ENCODE measurements at places on chromosomes 7 and 10.

GRCh38 chr7:132575982-132576720, at the start of gene PLXNA4:
TSS of gene PLXNA4 (minus strand) at chr7:132576470. CDS start at chr7:132508693, 67,777 bp downstream.
- peak; percentile 4 for DNase-seq

DNA sequence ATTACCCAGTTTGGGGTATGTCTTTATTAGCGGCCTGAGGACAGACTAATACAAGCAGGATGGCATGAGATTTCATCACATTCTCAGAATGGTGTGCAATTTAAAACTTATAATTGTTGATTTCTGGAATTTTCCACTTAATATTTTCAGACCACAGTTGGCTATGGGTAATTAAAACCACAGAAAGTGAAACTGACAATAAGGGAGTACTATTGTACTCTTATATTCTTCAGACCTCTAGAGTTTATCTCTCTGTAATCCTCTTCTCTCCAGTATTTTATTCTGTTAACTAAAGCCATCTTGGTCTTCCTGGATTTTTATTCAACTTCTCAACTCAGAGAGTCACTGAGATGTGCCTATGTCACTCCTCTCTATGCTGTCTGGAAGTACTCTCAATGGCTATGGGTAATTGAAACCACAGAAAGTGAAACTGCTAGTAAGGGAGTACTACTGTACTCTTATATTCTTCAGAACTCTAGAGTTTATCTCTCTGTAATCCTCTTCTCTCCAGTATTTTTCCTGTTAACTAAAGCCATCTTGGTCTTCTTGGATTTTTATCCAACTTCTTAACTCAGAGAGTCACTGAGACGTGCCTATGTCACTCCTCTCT, 118.3 kb downstream of the PPP1R17 start:
- DNase-seq = no peak

GRCh38 chr10:3354174-3354900, 181.8 kb upstream of the PITRM1 start:
- DNase-seq = no peak

- no peak for DNase-seq
Observed at GRCh38 chr7:41574377-41574776, 128.5 kb downstream of the INHBA start.

- DNase-seq = no peak
Observed at GRCh38 chr7:13731643-13732042, 257.8 kb downstream of the ETV1 start.

DNA sequence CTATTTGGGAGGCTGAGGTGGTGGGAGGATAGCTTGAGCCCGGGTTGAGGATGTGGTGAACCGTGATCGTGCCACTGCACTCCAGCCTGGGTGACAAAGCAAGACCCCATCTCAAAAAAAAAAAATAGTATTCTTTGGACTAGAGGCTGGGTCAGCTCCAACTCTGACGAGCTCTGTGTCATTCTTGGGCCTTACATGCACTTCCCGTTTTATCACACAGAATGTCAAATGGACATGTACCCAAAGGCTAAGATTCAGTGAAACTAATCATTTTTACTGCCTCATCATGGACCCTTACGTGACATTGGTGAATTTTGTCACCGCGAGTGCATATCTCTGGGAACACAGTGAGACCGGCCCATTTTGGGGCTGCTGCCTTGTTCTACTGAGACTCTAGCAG, 27.3 kb downstream of the PALD1 start:
- no peak for DNase-seq

DNA sequence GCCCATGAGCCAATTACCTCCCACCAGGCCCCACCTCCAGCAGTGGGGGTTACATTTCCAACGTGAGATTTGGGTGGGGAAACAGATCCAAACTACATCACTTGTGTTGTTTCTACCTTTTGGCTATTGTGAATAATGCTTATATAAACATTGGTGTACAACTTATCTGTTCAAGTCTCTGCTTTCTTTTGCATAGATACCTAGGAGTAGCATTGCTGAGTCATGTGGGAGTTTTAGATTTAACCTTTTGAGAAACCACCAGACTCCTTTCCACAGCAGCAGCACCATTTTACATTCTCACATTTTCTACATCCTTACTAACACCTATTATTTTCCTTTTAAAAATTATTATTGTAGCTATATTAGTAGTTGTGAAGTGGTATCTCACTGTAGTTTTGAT, 14.4 kb upstream of the FRA10AC1 start:
- no peak for DNase-seq

- DNase-seq = no peak
Observed at GRCh38 chr7:101740981-101741725, 76.3 kb upstream of the CUX1 start.

DNA sequence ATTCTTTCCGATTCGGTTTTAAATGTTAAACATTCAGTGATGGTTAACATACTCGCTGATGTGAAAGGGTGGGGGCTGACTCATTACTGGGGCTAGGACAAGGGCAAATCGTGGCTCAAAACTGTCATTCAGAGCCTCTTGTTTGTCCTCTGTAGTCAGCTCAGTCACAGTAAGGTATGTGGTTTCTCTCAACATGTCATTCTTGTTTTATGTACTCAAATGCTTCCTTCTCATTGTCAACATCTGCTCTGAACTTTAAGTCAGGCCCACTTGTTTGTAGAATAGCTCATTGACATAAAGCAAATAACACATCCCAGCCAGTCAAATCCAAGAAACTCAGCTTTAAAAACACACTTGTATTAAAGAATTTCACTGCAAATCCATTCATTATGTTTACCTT, 7.3 kb downstream of the SLC16A9 start:
- DNase-seq = no peak

- DNase-seq = no peak
Observed at GRCh38 chr10:96765406-96766240, 45.3 kb upstream of the PIK3AP1 start.

- DNase-seq = no peak
Observed at GRCh38 chr10:114718374-114718773, 60.3 kb upstream of the ABLIM1 start.

- DNase-seq = peak; percentile 83
Observed at GRCh38 chr7:130996833-130997231, 262.8 kb upstream of the KLF14 start.

DNA sequence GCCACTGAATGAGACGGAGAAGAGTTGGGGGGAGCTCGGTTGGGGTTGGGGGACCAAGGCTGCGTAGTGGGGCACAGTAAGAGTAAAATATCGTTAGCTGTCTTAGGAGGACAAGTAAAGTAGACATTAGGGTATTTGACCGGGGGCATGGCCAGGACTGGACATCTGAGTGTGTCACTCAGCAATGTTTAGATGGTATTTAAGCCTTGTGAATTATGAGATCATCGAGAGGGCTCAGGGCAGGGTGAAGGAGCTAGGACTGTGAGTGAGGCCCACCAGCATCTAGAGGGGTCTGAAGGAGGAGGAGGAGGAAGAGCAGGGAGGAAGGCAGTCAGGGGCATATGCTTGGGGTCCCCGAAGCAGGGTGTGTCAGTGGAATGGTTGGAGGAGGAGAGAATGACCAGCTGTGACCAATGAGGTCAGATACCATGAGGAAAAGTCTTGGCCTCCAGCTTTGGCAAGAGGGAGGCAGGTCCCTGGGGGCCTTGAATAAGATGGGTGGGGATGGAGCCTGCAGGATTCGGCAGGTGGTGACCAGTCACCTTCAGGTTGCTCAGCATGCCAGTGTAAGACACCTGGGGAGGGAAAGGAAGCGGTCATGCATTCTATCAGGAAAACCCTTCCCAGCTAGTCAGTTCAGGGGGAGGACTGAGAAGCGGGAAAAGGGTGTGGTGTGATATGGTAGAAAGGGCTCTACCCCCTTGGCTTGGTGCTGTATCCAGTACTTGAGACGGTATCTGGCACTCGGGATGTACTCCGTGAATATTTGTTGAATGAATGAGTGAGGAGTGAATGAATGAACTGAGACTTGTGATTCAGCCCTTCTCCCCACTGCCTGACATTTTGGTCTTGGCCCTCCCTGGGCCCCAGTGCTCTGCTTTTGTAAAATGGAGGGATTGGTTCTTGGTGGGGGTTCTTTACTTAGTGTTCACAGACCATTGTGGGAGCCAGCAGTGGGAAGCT, 34.8 kb upstream of the SH2D4B start:
- DNase-seq = no peak

GRCh38 chr10:84447701-84448400, 119.5 kb downstream of the CCSER2 start:
- DNase-seq = no peak

GRCh38 chr7:82294382-82294784, 149.2 kb downstream of the CACNA2D1 start:
- DNase-seq = no peak

GRCh38 chr10:107415446-107415845, 250.9 kb upstream of the SORCS1 start:
- DNase-seq = no peak

DNA sequence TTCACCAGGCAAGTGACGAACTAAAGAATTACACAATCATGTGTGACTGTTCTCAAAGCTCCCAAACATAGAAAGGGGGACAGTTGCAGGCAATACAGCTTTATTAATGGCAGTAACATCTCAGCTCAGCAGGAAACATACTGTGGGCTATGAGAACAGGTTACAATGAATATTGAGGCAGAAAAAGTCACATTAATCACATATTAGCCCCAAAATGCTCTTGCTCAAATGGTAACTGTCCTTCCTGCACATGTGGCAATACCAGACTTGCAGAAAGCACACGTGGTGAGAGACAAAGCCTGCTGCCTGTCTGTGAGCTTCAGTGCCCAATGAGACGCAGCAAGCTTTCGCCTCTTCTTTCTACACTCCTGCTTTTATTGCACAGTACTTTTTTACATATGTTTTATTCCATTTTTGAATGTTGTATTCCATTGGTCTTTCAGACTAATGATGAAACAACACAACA, 104.9 kb upstream of the ACBD5 start:
- no peak for DNase-seq

Data from NCI-H2029 (cell line).